Activated T-cell treated with anti-CD3 and anti-CD28 coated beads, Interleukin-2, amount 50 U/mL, for 48 hours (primary cell): ENCODE measurements at places on chromosomes 5 and 9.

DNA sequence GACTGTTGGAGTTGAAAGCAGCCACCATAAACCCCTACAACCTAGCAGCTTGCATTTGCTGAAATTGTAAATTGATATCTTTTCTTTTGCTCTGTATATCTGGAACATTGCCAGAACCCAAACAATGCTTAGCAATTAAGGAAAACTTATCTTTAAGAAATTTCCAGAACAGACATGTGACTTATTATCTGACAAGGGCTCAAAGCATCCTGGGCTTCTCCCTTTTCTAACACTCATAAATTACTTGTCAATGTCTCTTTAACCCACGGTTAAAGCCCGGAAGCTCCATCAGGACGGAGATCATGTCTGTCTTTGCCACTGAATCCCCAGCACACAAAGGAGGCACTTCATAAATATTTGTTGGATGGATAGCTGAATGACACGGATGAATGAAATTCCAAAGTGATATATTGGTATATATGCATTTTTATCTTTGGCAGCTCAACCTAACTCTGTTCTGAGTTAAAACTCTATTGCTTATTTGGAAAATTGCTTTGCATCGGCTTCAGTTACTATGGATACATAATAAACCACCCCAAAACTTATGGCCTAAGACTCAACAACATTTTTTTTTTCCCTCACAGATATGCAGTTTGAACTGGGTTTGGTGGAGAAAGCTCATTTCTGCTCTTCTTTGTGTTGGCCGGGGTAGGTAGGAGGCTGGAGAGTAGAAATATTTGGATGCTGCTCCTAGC, 103.1 kb upstream of the CLINT1 start:
- no peak for DNase-seq

DNA sequence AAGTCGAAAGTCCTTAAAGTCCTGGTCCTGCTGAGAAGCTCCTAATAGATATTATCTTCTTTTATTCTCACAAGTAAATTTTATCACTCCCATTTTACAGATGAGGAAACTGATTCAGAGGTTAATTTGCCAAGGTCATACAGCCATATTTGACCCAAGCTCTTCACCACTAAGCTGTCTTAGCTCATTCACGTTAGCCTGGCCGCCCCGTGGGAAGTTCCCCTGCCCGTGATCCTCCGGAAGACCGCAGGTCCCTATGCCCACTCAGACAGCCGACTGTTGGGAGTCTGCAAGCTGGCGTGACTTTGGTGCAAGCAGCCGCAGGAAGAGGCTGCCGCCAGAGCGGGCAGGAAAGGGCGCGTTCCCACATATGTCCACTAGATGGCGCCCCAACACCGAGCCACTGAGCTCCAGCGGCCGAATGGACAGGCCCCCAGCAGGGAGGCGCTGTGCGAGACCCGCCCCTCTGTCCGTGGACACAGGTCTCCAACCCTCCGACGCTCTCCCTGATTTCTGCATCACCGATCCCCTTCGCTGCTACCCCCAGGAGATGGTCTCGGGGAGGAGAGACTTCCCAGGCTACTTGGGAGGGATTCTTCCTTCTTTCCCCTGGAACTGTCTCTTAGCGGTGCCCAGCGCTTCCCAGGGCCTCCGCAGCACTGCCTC, 10.0 kb upstream of the ARAP3 start:
- DNase-seq, result peak; percentile 95

DNA sequence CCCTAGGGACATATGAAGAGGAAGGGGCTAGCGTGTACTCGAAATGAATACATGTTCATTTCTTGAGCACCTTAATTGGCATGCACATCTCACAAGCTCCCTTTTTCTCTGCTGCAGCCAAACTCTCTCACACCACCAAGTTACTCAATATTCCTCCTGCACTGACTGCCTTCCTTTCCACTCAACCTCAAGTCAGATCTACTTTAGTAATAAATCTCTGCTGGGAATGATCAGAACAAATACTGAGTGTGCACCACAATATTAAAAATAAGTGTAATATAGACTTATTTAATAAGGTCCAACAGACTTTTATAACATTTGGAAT, 995.8 kb upstream of the WWC1 start:
- no peak for DNase-seq

DNA sequence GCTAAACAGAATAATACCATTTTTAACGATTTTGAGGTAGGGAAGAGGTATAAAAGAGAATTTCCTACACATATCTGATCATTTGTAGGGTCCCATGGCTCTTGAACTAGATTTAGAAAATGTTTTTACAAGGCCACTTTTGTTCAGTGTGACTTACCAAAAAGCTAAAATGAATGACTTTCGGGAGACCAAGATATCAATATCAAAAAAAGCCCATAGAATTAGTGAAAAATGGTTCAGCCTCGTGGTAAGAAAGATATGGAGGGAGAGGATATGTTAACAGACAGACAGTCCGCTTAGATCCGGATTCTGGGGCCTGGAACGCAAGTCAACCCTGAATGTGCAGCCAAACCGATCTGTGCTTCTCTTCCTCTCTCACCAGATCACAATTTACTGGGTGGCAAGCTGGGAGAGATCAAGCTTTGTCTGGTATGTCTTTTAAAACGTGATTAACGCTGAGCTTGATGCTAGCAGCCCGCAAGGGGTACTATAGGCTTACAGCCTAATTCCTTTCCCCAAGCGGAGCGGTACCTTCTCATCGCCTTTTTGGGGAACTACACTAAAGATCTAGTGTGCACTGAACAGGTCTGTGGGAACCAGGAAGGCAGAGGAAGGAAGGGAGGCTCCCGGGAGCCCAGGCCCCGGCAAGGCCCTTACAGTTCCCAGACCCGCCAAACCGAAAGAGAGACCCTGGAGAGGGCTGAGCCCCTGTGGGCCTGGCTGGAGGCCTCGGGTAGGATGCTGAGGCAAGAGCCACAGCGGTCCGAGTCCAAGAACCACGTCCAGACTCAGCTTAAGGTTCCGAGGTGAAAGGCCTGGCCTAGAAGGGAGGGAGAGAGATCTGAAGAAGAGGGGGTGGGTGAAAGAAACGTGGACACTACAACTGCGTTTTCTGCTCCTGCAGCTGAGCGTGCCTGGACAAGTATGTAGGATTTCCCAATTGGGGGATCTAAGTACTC, 2.9 kb downstream of the NR2F1-AS1 start:
- DNase-seq, result no peak

GRCh38 chr5:1380910-1381309, 36.0 kb upstream of the CLPTM1L start:
- DNase-seq, result no peak

DNA sequence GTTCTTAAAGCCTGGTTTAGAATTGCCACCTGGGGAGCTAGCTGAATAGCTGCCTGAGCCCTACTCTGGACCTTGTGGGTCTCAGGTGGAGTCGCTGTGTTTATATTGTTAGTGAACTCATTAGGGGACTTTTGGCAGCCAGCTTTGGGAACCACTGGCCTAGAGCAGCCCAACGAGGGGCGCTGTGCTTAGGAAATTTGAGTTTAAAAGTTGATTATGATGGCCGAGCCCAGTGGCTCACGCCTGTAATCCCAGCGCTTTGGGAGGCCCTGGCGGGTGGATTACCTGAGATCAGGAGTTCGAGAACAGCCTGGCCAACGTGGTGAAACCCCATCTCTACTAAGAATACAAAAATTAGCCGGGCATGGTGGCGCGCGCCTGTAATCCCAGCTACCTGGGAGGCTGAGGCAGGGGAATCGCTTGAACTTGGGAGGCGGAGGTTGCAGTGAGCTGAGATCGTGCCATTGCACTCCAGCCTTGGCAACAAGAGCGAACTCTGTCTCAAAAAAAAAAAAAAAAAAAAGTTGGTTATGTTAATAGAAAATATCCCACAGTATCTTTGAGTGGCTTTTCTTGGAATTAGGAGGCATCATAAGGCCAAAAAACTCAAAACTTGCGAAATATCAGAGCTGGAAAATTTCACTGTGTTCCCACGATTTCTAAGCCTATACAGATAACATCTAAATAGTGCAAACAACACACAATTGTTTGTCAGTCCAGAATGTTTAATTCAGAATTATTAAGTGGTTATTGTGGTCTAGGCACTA, 809 bp downstream of the MCCC2 start:
- DNase-seq, result no peak

- no peak for DNase-seq
These were observed 24.1 kb downstream of the ITK start for GRCh38 chr5:157204765-157205164.

GRCh38 chr9:136231478-136232297, 13.9 kb downstream of the QSOX2 start:
- DNase-seq, result peak; percentile 41

- no peak for DNase-seq
These were observed 329.2 kb downstream of the EBF1 start for GRCh38 chr5:158770506-158770905.

- DNase-seq, result no peak
These were observed 1944.2 kb upstream of the NUDT12 start for GRCh38 chr5:105506692-105507277.

DNA sequence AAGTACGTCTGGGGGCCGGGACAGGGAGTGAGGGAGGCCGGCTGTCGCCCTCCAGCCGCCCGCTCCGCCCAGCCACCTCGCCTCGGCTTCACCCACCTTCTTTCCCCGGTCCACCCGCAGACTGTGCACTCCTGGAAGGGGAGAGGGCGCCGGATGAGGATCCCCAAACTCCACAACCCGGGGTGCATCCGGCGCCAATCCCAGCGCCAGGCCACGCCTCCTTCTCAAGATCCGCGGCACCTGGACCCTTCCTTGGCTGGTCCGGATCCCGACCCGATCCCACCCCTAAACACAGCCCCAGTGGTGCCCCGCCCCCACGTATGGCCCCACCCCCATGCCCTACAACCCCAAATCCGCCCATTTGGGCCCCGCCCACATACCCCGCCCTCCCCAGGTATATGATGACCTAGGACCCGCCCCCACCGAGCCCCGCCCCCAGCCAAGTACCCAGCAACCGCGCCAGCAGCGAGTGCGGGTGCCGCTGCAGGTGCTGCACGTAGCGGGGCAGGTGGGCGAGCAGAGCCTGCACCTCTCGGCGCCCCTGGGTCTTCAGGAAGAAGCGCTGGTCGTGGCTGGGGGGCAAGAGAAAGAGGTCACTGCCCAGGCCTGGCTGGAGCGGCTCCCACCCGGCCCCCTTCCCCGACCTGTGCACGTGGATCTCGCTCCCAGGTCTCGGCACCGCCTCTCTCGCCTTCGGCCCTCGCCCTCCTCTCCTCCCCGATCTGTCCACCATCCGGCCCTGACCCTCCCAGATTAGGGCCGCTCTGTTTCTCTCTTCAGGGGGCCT, 3.2 kb downstream of the PIP5KL1 start:
- DNase-seq, result peak; percentile 77

GRCh38 chr5:166317425-166317824, 1974.0 kb upstream of the WWC1 start:
- no peak for DNase-seq

- no peak for DNase-seq
These were observed 129.6 kb downstream of the TLE1 start for GRCh38 chr9:81559709-81560108.

GRCh38 chr5:146620031-146620668, 104.2 kb upstream of the GPR151 start:
- no peak for DNase-seq

DNA sequence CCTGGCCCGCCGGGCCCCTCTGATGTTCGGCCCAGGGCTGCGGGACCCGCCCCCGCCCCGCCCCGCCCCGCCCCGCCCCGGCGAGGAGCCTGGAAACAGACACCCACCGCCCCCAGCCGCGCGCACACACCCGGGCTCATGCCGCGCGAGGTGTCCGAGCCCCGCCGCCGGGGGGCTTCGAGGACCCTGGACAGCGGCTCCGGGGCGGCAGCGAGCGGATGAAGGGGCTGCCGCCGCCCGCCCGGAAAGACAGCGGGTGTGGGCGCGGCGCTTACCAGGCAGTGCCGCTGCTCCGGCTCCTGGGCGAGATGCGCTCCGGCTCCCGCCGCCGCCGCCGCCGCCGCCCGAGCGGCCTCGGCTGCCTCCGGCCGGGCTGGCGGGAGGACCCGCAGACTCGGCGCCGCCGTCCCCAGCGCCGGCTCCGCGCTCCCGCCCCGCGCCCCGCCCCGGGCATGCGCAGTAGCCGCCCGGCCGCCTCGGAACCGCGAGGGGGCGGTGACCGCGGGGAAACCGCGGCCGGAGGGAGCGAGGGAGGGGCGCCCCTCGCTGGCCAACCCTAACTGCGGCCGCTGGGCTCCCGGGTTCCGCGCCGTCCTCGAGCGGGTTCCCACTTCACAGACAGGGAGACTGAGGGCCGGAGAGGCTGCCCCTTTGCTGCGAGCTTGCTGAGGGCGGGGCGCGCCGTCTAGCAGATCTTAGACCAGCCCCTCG, at the start of gene GPRIN1:
TSS of gene GPRIN1 (minus strand) at position 433 of the 711 bp plus-strand sequence. CDS start 10,322 bp downstream, outside the sequence.
- peak; percentile 81 for DNase-seq

- DNase-seq, result no peak
These were observed 73.5 kb upstream of the COL5A1 start for GRCh38 chr9:134568116-134568515.

GRCh38 chr9:130276955-130277354, 11.4 kb downstream of the HMCN2 start:
- no peak for DNase-seq

DNA sequence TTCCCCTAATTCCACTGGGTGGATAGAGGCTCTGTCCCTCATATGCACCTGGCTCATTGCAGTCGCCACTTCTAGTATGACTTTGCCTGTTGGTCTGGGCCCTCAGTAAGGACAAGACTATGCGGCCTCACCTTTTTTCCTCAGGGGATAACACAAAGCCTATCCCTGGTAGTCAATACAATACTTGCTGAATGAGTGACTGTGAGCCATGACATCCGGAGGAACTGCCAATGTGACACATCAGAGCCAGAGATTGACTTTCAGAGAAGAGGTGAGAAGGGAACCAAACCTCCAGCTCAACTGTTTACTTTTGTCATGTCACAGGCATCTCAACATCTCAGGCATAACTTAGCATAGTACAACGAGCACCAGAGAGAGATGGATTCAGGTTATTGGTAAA, 371.3 kb downstream of the DMRT2 start:
- no peak for DNase-seq

GRCh38 chr5:157799578-157799977, 56.1 kb downstream of the LSM11 start:
- DNase-seq, result no peak

DNA sequence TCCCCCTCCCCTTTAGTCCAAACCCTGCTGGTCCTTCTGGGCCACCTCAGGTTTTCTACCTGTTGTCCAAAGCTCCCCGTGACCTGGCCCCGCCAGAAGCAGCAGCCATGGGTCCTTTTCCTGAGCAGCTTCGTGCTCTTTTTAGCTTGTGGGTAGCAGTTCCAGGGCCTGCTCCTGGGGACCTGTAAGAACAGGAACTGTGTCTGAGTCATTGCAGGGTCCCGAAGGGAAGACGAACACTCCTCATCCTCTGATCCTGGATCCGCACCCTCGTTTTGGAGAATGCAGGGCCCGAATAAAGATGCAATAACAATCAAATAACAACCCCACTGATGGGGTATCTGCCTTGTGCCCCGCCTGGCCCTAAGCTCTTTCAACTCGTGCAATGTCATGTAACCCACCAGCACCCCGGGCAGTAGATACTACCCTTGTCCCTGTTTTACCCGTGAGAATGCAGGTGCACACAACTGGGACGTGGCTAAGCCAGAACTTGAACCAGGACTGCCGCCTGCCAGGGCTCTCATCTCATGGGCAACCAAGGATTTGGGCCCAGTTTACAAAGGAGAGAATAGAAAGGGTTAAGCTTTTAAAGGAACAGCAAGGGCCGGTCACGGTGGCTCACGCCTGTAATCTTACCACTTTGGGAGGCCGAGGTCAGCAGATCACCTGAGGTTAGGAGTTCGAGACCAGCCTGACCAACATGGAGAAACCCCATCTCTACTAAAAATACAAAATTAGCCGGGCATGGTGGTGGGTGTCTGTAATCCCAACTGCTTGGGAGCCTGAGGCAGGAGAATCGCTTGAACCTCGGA, 33.2 kb downstream of the NEK6 start:
- DNase-seq, result peak; percentile 26

- no peak for DNase-seq
These were observed 512 bp downstream of the AK1 start for GRCh38 chr9:127876764-127877562.

- no peak for DNase-seq
These were observed 10.4 kb downstream of the ZNF189 start for GRCh38 chr9:101409079-101409477.
